ENCODE measurements at places on chromosomes 5 and 9.

- DNase-seq, result no peak
Measured at GRCh38 chr5:61496860-61497259, 164.8 kb downstream of the ZSWIM6 start.

- DNase-seq, result no peak
Measured at GRCh38 chr9:6833518-6834192, 75.9 kb downstream of the KDM4C start.

GRCh38 chr9:28207657-28208056, 634.4 kb upstream of the C9orf72 start:
- no peak for DNase-seq

DNA sequence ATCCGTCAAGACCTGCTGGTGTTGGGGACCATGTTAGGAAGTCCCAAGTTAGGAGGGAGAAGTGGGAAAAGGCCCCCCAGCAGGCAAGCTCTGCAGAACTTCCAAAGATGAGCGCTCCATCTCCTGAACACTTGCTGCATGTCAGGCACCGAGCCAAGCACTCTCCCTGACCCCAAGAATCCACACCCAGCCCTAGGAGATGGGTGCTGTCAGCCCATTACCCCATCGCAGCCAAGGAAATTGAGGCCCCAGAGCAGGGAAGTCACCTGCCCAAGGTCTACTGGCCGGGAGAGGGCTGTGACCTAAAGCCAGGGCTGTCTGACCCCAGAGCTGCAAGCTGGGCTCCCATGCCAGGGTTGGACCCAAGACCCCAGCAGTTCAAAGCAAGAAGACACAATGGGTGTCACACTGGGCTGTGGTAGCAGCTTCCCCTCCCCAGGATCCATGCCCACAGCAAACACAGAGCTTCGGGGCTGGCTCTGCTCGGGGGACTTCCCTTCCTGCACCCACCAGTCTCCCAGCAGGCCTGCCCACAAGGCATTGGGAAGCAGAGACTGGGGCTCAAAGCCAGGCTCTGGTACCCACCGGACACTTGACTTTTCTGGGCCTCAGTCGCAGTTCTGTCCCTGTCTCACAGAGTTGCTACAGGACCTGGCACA, 13.5 kb downstream of the EEIG1 start:
- DNase-seq, result no peak

- no peak for DNase-seq
Measured at GRCh38 chr5:115600766-115601165, 1.5 kb downstream of the TICAM2 start.

DNA sequence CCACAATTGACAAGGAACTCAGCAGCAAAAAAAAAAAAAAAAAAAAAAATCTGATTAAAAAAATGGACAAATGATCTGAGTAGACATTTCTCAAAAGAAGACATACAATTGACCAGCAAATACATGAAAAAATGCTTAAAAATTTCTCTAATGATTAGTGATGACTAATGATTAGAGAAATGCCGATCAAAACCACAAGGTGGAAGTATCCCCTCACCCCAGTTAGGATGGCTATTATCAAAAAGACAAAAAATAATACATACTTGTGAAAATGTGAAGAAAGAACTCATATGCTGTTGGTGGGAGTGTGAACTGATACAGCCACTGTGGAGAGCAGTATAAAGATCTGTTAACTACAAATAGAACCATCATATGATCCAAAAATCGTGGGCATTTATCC, 245.3 kb downstream of the OSTF1 start:
- DNase-seq, result no peak

GRCh38 chr5:67013719-67014118, 182.9 kb downstream of the CD180 start:
- DNase-seq, result no peak

- no peak for DNase-seq
Measured at GRCh38 chr5:133914434-133914833, 54.0 kb downstream of the C5orf15 start.

DNA sequence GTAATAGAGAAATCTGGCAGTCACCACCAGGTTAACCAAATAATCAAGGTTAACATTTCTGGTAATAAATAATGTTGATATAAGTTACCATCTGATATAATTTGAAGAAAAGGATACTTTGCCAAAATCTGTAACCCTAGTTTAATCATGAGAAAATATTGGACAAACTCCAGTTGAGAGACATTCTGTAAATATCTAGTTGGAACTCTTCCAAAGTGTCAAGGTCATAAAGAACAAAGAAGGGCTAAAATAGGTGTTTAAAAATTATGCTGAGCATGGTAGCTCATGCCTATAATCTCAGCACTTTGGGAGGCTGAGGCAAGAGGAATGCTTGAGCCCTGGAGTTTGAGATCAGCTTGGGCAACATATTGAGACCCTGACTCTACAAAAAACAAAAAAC, 253.3 kb downstream of the MRPS30 start:
- no peak for DNase-seq

All from kidney epithelial cell (primary cell).